ENCODE measurements at places on chromosomes 7 and 10.
A peak's percentile ranks its signal among the peaks of the same experiment; 100 is the strongest.

GRCh38 chr10:86706977-86707376 lies 38.7 kb downstream of the LDB3 start:
- DNase-seq, result no peak

DNA sequence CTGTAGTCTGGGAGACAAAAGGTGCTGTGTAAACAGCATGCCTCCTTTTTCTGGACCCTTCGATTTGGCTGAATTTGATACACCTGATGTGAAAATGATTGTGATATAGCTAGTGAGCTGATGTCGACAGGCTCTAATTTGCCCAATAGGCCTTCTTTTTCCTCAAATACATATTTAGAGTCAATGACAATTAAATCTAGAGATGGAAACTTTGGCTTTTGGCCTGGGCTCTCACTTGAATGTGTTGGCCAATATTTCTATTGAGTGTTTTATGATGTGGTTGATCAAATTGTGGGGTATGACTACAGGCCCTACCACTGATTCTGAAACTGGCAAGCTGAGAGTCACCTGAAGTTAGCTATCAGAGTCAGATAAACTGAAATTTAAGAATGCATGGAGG lies 151.8 kb upstream of the MEOX2 start:
- DNase-seq, result no peak

DNA sequence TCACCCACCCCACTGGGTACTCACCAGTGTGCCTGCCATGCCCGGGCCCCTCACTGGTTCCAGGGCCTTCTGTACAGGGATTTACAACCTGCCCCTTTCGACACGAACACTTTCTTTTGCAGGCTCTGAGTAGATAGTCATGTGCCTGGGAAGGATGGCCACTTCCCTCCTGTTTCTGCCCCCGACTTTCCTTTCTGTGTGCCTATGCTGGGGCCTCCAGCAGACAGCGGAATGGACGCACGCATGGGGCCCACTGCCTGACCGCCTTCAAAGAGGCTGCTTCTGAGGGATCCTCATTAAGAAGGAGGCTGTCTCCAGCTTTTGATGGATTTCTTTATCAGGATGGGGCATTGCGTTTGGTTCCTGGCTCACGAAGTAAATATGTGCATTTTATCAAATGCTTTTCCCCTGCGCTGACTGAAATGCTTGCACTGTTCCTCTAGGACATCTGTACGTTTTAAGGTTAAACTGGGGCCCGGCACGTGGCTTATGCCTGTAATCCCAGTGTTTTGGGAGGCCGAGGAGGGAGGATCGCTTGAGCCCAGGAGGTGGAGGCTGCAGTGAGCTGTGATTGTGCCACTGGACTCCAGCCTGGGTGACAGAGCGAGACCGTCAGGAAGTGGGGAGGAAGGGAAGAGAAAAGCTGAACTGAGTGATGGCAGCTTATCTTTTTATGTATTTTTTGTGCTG lies 29.4 kb upstream of the NKX6-2 start:
- no peak for DNase-seq

DNA sequence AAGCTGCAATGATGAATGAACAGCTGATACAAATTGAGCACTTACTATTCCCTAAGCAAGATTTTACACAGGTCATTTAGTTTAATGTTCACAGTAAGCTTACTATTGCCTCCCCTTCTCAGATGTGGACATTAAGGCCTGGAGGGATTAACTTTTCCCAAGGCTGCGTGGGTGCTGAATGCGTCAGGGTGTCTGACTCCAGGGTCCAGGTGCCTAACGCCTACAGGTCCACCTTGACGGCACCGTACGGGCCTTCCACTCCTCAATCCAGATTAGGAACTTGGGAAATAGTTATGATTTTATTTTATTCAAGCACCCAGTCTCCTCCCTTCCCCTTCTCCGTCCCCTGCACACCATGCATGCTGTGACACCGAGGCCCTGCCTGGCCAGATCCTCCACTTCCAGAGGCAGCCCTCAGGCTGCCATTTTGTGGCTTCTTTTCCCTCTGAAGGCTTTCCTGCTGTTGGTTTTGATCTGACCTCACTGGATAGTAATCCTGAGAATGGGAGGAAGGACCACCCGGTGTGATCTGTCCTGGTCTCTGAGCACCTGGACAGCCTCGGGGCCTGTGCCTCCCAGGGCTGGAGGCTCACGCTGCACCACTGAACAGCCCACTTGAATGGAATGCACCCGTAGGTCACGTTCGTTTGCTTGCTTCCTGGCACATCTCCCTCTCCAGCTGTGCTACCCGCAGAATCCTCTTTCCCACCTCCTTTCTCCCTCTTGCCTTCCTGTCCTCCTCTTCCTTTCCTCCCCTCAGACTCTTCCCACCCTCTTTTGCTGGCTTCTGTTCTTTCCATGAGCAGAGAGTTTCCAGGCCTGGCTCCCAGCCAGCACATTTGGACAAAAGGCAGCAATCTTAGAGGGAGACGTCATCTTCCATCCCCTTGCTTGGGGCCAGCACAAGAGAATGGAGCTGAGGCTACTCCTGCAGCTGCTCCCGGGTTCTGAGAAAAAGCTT lies 14.4 kb downstream of the DENND2A start:
- DNase-seq, result no peak

GRCh38 chr10:133377818-133378250 lies 1.2 kb upstream of the PAOX start:
- no peak for DNase-seq

- no peak for DNase-seq
Measured at GRCh38 chr10:73867126-73867807, 7.1 kb downstream of the CAMK2G start.

GRCh38 chr7:18952846-18953245 lies 164.6 kb downstream of the TWIST1 start:
- no peak for DNase-seq

DNA sequence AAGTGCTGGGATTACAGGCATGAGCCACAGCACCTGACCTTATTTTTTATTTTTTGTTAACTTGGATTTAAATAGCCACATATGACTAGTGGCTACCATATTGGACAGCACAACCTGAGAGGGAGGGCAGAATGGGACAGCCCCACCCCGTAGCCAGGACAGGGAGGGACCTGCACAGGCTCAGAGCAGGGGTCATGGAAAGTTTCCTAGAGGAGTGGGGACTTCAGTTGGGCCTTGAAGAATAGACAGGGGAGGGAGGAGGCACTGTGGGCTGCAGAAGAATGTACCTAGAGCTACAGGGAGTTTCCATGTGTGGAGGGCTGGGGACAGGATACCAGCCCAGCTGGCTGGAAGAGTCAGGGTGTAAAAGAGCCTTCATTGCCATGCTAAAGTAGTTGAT lies 8.8 kb downstream of the TRIM8 start:
- no peak for DNase-seq

DNA sequence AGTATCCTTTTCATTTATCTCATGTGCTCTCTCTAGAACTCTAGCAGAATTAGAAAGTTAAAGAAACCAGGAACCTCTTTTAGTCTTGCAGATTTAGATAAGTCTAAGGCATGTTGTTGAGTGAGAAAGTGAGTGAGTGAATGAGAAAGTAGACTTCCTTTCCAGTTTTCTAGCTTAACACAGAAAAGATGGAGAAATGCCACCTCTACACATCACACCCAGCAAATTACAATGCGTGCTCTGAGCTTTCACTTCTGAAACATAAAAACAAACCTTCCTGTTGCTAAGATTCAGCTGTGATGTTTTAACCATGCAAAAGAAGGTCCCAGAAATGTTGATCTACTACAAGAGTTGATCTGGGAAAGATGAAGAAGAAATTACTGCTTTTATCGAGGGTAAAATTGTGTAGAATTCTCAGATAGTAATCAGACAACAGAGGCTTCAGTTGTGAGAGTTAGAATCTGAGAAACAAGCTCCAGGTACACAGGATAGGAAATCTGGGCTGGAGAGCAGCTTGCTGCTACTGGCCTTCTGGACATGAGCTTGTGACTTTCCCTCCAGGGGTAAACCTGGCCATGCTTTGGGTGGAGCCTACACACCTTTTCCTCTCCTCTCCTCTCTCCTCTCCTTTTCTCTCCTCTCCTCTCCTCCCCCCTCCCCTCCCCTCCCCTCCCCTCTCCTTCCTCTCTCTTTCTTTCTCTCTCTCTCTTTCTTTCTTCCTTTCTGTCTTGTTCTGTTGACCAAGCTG lies 4.6 kb downstream of the CYP3A5 start:
- no peak for DNase-seq

DNA sequence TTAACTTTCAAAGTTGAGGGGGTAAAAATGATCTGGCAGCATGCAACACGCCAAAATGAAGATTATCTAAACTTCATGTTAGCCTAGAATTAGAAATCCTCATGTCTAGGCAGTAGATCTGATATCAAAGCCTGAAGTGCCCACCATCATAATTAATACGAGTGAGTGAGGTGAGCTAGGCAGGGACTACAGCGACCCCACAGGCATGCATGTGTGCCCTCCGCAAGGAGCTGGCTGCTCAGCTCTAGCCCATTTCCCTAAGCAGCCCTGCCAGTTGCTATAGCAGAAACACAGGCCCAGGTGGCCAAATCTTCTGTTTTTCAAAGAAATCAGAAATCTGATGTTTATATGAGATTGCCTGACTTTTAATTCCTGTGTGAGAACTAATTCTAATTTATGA lies 93.1 kb upstream of the IFRD1 start:
- DNase-seq, result no peak

DNA sequence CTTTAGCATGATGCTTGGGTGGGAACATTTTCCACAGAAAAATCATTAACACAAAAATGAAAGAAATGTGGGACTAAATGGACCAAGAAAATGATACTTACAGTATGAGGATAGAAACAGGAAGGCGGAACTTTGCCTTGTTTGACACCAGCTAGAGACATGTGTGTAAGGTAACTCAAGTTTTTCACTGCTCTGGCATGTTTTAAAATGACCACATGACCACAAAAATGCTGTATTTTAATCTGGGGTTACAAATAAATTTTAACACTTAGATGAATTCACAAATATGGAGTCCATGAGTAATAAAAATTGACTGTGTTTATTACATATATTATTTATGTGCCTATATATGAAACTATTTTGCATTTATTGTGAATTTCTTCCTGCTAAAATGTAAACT lies 100.9 kb upstream of the PHYHIPL start:
- DNase-seq, result no peak

- DNase-seq, result no peak
Measured at GRCh38 chr7:82106201-82106600, 336.4 kb upstream of the HGF start.

DNA sequence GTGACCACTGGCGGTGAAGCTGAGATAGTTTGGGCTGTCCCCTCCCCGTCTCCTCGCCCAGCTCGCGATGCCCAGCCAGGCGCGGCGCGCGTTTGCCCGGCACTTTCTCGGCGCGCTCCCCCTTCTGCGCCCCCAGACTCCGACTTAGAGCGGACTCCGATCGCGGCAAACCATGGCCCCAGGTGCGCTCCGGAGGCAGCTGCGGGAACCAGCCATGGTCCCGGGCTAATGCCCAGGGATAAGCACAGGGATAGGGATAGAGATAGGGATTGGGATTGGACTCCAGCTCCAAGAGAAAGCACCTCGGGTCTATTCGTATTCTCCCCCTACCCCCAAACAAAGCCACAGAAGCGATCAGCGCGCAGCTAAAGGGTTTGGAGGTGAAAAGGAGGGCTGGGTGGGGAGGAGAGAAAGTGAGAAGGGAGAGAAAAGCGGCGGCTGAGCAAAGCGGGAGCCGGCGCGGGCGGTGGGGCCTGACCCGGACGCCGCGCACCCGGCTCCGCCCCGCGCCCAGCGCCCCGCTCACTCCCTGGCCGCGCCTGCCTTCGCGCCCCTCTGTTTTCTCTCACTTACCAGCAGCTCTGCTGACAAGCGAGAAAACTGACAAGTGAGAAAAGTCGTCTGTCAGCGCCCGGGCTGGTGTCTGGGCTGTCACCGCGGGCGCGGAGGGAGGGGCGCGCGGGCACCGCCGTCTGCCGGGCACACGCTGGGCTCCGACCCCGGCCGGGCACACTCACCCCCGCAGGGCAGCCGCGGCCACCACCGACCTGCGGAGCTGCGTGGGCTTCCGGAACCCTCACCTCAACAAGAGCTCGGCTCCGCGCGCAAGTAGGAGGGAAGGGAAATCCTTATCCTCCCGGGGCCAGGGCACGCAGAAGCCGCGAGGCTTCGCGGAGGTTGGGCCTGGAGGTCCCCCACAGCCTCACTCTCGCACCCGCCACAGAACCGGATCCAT lies at the start of gene PDE1C:
TSS of gene PDE1C (minus strand) at position 2 of the 955 bp plus-strand sequence.
- no peak for DNase-seq

DNA sequence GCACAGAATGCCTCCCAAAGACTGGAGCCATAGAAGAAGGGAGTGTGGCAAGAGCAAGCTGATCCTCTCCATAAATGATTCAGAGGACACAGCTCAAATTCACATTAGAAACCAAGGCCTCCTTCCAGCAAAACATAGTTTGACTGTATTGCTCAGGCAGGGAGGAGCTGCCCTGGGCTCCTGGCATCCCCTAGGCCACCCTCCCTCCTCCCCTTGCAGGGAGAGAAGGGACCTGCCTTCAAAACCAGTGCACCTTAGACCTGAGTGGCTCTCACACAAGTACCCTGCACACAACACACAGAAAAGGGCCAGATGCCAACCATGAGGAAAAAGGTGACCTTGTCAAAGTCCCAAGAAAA lies 64.7 kb downstream of the CREB3L2 start:
- no peak for DNase-seq

DNA sequence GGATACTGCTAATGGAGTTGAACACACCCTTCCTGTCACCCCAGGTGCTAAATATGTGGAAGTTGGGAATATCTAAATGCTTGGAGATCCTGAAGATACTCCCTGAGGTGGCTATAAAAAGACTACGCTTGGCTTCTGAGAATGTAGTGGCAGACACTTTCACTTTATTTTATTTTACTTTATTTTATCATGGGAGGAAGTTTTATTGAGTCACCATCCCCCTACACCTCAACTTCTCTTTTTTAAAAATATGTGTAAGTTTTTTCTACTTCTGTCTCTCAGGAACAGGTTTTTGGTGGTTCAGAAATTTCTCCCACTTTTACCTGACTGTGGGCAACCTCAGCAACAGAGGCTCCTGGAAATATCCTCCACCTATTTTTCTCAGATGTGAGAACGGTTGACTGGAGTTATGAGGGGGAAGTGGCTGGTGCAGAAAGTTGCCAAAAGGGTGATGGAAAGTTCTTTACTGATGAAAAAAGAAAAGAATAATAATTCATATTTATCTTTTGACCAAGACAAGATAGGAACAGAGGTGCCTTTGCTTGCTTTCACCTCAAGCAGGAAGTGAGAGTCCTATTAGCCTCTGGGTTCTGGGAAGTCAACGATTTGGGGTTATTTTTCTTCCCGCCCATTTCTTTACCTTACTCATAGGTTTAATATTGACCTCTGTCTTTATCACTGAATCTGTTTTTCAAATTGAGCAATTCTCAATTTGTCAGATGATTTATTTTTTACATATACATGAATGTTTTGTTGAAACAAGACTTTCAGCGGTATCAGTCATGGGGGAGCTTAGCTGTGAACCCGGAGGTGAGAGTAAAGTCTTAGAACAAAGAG lies 103.6 kb downstream of the AHR start:
- DNase-seq, result peak; percentile 69

DNA sequence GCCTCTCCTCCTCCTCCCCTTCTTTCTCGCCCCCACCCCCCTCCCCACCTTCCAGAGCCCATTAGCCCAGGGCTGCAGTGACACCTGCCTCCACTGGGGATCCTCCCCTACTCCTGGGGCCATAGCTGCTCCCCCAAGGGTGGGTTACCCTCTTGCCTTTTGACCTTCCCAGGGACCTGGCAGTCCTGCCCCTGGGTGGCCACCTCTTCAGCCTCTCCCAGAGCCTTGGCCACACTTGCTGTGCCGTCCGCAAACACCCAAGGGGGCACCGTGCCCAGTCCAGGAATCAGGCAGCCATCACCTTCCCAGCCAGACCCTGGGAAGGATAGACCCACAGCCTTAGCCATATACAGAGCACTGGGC lies 19.8 kb upstream of the CLDN4 start:
- DNase-seq, result no peak

GRCh38 chr10:123062726-123063125 lies 53.9 kb downstream of the ACADSB start:
- no peak for DNase-seq

Data from hematopoietic multipotent progenitor cell (in vitro differentiated cells).